ENCODE measurements at places on chromosomes 4 and X. TPM values are rescaled to one million over a fixed set of nuclear protein-coding genes. Genes with fewer than 3 reads are reported as not detected.

DNA sequence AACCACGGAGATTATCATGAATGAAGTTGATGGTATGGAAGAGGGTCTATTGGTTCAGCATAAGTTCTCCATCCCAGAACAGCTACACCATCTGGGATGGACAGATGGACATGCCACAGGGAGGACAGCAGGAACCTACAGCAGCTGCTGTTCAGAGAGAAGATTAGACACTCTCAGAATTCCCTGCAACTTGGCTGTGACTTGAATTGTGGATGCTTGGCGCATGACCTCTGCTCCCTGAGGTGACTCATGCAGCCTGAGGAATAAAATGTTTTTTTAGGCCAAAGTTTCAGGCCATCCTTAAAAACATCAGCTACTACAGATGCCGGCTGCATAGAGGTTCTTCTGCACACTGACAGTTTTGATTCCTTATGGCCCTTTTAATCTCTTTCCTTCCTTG is 97.3 kb downstream of the RS1 start:
- DNase-seq = peak; percentile 53

- no peak for DNase-seq
These were observed 16.1 kb upstream of the CYP2U1 start for GRCh38 chr4:107915220-107915619.

- DNase-seq = no peak
These were observed 13.3 kb upstream of the ANTXR2 start for GRCh38 chr4:80086296-80086695.

- DNase-seq = no peak
These were observed 1.3 kb downstream of the G3BP2 start for GRCh38 chr4:75671802-75672421.

DNA sequence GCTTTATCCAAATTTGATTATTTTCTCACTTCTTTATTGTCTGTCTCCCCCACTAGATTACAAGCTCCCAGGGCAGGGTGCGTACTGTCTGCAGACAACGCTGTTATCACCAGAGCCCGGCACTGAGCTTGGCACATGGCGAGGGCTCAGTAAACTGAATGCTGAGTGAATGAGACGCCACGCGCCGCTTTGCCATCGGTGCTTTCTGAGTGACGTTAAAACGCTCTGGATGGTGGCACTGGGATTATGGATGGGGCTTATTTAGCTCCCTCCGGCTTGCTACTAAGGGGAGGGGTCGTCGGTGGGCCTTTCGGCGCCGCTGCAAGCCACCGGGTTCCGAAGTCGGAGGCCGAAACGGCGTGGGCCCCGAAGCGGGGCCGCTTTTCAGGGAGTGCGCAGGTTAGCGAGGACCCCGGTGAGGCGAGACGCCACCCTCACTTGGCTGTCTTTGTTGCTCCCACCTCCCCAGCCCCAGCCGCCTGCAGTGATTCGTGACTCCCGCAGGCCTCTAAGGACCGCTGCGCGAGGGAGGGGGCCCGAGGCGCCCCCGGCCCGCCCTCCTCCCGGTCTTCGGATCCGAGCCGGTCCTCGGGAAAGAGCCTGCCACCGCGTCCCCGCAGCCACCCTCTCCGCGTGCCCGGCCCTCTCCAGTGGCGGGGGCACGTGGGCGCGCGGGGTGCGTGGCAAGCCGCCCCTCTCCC is 569 bp upstream of the FHL1 start:
- DNase-seq = peak; percentile 53

DNA sequence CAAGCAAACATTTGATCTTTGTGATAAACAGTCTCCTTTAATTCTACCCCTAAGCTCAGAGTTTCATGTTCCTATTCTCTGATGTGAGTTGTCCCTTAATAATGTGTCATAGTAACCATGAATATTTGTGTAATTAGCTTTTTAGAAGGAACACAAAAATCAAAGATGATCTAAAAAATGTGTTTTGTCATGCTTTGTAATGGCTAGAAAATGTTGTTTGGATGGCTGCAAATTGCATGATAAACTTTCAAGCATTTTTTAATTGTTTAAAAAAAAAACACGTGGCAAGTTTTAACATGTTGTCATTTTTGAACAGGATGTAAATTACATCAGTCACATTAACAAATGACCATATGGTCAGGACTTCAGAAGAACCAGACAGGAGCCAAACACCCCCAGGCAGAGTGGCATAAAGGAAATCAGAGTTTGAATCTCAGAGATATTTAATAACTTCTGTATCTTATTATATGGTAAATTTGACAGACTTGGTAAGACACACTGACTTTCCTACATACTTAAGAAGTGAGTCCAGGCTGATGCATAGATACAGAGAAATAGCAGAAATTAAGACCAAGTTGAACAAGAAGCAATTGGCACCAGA is 223.9 kb upstream of the VEGFC start:
- no peak for DNase-seq

DNA sequence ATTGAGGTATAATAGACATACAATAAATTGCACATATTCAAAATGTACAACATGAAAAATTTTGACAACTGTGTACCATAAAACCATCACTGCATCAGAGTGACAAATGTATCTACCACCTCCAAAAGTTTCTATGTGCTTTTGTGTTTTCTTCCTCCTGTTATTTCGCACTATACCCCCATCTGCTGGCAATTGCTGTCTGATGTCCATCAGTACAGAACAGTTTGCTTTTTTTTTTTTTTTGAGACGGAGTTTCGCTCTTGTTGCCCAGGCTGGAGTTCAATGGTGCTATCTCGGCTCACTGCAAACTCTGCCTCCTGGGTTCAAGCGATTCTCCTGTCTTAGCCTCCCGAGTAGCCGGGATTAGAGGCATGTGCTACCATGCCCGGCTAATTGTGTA is 154.3 kb upstream of the GIMD1 start:
- no peak for DNase-seq

- DNase-seq = no peak
These were observed 2586.0 kb downstream of the PCDH7 start for GRCh38 chr4:33306131-33306530.

DNA sequence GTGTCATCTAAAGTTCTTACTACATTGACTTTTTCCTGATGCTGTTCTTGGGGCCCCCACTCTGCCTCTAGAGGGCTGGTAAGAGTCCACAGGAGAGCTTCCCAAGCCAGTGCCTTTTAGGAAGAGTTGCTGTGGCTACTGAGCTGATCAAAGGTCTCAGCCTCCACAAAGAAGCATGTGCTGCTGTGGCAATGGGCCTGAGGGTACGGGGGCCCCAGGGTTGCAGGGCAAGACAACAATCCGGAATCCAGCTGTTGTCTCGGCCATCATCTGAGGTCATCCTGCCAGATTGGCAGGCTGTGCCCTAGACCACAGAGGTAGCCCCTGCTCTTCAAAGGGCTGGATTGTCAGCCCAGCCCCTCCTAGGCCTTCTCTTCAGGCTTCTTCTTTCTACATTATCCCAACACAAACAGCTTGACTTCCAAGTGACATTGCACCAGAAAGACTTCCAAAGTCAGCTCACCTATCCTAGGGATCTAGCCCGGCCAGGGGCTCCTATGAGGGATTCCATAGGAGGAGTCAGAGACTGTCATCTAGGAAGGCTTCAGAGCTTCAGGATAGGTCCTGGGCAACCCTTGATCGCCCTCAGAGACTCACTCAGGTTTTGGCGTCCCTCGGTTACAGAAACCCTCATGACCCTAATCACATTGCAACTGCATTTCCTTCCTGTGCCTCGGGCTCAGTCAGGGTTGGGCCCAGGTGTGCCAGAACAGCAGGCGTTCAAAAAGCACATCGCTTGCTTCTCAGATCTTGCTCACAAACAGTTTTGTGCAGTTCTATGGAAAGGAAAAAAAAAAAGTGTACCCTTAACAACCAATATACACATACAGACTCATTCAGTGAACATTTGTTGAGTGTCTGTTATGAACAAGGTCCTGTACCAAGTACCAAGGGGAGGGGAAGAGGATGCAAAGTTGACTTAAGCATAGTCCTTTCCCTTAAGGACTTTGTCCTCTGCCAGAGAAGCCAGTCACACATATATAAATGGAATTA is 27.8 kb downstream of the SLC25A5 start:
- DNase-seq = no peak

- no peak for DNase-seq
These were observed 61.9 kb upstream of the IRF2 start for GRCh38 chr4:184536065-184536880.

GRCh38 chrX:155046129-155046810 is 19.6 kb downstream of the FUNDC2 start:
- DNase-seq = no peak

GRCh38 chr4:24382381-24382780 is 202.0 kb downstream of the DHX15 start:
- DNase-seq = no peak

DNA sequence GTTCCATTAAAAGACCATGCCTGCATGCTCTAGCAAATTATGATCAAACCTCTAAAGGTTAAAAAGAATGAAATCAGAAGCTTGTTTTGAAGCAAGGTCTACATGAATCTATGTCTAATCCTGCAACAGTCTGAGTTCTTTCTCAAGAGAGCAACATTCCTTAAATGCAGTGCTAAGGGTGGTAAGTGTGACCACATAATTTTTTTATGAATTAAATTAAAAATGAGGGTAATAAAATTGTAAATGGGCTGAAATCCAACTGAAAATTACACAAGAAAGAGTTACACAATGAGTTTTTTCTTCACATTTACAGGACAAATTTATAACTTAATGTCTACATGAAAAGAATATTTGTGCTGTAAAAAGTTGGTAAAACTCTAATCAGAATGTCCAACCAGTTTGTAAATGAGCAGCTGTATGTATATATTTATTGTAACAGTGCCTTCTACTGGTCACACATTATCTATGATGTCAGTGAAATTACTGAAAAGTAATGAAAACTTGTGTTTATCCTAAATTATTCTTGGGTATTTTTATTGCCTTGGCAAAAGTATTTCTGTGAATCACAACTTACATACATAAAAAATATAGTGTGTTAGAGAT is 336.3 kb upstream of the PITX2 start:
- no peak for DNase-seq

DNA sequence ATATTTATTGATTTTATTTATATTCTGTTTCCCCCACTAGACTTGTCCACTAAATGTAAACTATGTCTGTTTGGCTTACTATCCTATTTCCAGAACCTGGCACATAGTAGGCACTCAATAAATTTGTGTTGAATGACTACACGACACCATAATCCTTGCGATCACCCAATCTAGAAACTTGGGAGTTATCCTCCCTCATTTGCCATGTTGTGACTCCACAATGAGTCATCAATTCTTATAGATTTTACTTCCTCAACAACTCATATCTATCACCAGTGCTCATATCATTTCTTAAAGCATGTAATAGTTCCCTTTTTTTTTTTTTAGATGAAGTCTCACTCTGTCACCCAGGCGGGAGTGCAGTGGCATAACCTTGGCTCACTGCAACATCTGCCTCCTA is 39.9 kb upstream of the VAMP7 start:
- no peak for DNase-seq

DNA sequence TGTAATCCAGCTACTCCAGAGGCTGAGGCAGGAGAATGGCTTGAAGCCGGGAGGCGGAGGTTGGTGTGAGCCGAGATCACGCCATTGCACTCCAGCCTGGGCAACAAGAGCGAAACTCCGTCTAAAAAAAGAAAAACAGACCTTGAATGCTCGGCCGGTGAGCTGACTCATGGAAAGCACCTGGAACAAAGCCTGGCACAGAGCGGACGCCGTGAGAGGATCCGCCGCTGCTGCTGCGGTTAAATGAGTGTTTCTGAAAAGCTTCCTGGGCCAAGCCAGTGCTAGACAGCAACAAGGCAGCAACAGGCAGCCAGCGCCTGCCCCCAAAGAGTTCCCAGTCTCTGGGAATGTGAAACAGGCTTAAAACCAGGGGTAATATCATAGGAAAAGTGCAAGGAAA is 186.4 kb downstream of the AFAP1 start:
- no peak for DNase-seq

DNA sequence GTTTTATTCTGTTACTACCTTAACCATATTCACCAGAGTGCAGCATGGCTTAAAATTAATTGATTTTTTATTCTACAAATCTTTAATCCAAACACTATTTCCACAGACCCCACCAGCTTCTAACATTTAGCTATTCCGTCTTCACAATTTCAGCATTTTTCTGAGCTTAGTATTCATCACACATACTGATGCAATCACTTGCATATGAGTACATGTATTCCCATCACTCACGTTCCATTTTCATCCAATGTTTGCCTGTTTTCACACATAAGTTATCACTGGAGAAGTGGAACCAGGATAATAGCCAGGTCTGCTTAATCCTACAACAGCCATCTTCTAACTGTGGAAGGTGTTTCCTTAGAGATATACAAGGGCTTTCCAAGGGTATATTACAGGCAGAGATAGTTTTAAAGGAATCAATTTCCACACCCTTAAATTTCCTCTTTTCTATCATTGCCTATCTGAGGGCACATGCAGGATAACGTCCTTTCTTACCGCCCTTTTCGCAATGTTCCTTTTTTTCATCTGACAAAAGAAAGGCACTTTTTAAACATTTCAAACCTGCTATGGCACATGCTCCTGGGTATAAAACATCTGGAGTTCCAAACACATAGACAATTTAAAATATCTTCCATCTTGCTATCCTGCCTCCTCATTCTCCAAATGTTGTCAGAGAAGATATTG is 115.8 kb downstream of the CORIN start:
- no peak for DNase-seq

DNA sequence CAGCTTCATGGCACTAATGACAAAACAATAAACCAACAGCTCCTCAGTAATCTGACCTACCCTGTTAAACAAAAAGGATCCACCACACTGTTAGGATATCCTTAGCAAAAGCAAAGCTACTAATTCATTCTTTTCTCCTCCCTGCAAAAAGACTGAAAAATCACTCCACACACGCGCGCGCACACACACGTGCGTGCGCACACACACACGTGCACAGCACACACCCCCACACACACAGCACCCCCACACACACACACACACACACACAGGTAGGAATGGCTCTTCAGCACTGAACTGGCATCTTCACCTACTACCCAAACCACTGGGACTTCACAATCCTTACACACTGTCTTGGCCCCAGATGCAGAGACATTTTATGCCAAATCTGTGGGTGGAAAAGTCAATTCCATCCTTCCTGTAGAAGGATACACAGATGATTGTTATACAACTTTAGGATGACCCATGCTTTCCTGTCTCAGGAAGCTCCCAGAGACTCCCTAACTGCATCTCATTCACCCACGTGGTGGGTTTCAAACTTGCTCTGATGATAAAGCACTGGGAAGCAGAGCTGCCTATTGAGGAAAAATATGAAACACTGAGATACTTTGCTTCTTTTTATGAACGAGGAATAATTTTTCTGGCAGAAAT is 102.5 kb downstream of the TSPAN5 start:
- no peak for DNase-seq

Gene ALB
- not detected for polyA plus RNA-seq

Gene EXOC1L
- not detected for polyA plus RNA-seq

Gene TCEAL6
- not detected for polyA plus RNA-seq

Gene SFRP2
- 2.2 TPM for polyA plus RNA-seq

Gene NSDHL
- 18.7 TPM for polyA plus RNA-seq

Gene CENPVL1
- not detected for polyA plus RNA-seq

Gene GPR78
- polyA plus RNA-seq = not detected
